ENCODE measurements at places on chromosomes 3 and 15. TPM values are rescaled to one million over a fixed set of nuclear protein-coding genes. Genes with fewer than 3 reads are reported as not detected.

- H3K27ac ChIP-seq: no peak overlapping the region
- no peaks in the 10 kb centered on the region for H3K27me3 ChIP-seq
- peaks cover 29% of the 10 kb centered on the region for H3K4me1 ChIP-seq
- DNase-seq: no peak
- no peaks in the 10 kb centered on the region for H3K36me3 ChIP-seq
Observed at GRCh38 chr3:188166441-188166840, 12.5 kb downstream of the LPP start.

DNA sequence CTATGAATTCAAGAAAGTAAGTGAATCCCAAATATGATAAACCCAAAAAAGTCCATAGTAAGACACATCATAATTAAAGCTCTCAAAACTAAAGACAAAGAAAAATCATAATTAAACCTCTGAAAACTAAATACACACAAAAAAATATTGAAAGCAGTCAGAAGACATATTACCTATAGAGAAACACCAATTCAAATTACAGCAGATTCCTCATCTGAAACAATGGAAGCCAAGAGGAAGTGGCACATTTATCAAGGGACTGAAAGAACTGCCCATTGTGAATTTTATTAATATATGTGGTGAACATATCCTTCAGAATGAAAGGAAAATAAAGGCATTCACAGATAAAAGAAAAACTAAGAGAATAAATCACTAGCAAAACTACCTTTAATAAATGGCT, 128.2 kb downstream of the SCAPER start:
- H3K27ac ChIP-seq: no peak overlapping the region
- peaks cover 7% of the 10 kb centered on the region for H3K36me3 ChIP-seq
- H3K4me1 ChIP-seq: no peaks in the 10 kb centered on the region
- DNase-seq: no peak

Gene NFKBIZ
- total RNA-seq: 7.7 TPM

GRCh38 chr3:59467476-59467875, 417.7 kb upstream of the CFAP20DC start:
- H3K4me3 ChIP-seq: no peak overlapping the region
- peaks cover 5% of the 10 kb centered on the region for H3K4me1 ChIP-seq
- H3K27me3 ChIP-seq: no peaks in the 10 kb centered on the region
- H3K27ac ChIP-seq: no peak overlapping the region

Gene RYK
- total RNA-seq: 40.9 TPM

DNA sequence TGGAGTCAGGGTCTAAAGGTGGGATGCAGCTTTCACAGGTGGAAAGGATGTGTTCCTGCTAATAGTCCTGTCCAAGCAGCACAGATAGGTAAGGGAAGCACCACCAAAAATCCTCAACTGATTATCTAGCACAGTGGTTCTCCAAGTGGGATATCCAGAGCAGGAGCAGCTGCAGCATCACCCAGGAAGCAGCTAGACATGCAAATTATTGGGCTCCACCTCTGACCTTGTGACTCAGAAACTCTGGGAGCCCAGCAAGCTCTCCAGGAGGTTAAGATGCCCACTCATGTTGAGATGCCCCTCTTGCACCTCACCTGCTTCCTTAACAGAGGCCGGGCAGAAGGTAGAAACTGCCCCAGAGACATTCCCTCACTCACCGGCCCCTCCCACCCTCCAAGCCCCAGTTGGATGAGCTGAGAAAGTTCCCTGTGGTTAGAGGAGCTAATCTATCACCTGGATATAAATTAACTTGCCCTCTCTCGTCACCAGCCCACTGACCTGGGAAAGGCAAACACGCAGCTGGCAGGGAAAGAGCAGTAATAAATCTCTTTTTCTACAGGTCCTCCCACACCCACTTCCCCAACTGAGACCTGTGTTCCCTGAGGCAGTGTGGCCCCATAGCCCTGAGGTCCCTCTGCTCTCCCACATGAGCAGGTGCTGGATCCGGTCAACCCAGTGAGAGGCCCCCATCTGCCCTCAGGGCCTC, 39.3 kb downstream of the ADCY5 start:
- H3K27ac ChIP-seq: no peak overlapping the region
- no peak for DNase-seq
- no peak overlapping the region for H3K4me3 ChIP-seq

- no peak for DNase-seq
- no peak overlapping the region for H3K27ac ChIP-seq
- no peaks in the 10 kb centered on the region for H3K27me3 ChIP-seq
- no peaks in the 10 kb centered on the region for H3K36me3 ChIP-seq
- no peak overlapping the region for H3K4me3 ChIP-seq
Observed at GRCh38 chr3:46904303-46905212, 27.0 kb downstream of the PTH1R start.

DNA sequence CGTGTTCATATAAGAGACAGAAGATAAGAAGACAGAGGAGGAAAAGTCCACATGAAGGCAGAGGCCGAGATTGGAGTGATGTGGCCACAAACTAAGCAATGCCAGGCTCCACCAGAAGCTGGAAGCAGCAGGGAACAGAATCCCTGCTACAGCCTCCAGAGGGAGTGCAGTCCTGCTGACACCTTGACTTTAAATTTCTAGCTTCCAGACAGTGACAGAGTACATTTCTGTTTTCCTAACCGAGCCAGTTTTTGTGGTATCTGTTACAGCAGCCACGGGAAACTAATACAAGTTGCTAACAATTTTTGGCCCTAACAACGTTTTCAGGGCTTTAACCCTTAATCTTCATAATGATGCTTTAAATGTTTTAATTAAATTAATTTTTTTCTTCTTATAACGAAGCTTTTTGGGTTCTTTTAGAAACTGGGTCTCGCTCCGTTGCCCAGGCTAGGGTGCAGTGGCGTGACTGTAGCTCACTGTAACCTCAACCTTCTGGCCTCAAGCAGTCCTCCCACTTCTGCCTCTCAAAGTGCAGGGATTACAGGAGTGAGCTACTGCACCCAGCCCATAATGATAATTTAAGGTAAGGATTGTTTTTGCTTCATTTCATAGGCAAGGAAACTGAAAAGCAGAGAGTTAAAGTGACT, 202.3 kb upstream of the PROK2 start:
- no peak overlapping the region for H3K27ac ChIP-seq
- no peaks in the 10 kb centered on the region for H3K27me3 ChIP-seq
- H3K4me1 ChIP-seq: peaks cover 45% of the 10 kb centered on the region
- no peak overlapping the region for H3K4me3 ChIP-seq
- no peaks in the 10 kb centered on the region for H3K36me3 ChIP-seq
- no peak for DNase-seq

- DNase-seq: no peak
- no peaks in the 10 kb centered on the region for H3K4me1 ChIP-seq
Observed at GRCh38 chr3:155941354-155941753, 70.9 kb downstream of the GMPS start.

Gene SMCO1
- total RNA-seq: not detected

DNA sequence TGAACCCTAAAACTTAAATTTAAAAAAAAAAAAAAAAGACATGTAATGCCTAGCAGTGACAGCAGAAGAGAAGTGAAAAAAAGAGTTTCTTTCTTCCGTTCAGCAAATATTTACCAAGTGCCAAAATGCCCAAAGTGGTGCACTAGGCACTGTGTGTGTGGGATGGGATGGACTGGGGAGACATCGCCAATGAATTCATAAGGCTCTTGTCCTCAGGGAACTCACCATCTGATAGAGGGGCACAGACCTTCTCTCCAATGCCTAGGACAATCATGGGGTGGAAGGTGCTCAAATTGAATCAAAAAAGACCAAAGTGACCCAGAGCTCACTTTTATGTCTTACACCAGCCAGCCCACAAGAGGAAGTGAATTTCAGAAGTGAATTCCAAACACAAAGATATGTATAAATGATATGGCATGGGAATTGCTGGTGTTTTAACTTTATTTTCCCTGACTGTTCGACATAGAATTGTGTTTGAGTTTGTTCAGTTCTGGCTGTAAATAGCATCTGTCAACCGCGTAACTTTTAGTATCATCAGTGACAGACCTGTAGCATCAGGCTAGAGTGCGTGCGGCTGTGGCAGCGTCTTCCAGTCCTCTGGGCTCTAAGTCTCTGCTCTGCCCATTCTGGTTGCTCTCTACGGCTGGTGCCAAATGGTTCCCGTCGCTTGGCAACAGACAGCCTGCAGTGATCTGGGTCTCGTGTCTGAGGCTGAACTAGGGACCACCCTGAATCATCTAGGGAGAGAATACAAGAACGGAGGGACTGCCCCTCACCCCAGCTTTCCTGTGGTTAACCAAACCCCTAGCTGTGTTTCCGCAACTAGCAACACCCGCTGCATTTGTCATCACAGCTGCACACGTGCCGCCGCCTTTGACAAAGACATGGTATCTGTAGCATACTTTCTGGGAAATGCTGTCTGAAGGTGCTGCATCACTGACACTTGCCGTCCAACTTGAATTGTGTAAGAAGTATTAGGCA, 154.0 kb upstream of the THBS1 start:
- peak overlapping the region; percentile 24 for H3K4me3 ChIP-seq
- no peaks in the 10 kb centered on the region for H3K36me3 ChIP-seq
- peak; percentile 91 for DNase-seq
- peak overlapping the region; percentile 19 for H3K27ac ChIP-seq
- H3K4me1 ChIP-seq: peaks cover 35% of the 10 kb centered on the region

- H3K27me3 ChIP-seq: peaks cover 19% of the 10 kb centered on the region
- DNase-seq: peak; percentile 60
- peak within 1 kb of the TSS; percentile 52 for H3K4me3 ChIP-seq
- H3K27ac ChIP-seq: peak within 1 kb of the TSS; percentile 84
- H3K36me3 ChIP-seq: no peaks in the 10 kb centered on the region
- peaks cover 23% of the 10 kb centered on the region for H3K4me1 ChIP-seq
Observed at GRCh38 chr15:60397772-60398445, at the start of gene ANXA2. Gene ANXA2 (minus strand): TSS chr15:60397986. CDS start chr15:60386075, 11,911 bp downstream.

GRCh38 chr3:156211583-156211982, 91.2 kb downstream of the KCNAB1 start:
- DNase-seq: no peak
- H3K27ac ChIP-seq: no peak overlapping the region
- no peaks in the 10 kb centered on the region for H3K4me1 ChIP-seq
- H3K36me3 ChIP-seq: no peaks in the 10 kb centered on the region
- no peak overlapping the region for H3K4me3 ChIP-seq
- no peaks in the 10 kb centered on the region for H3K27me3 ChIP-seq

Gene VEPH1
- total RNA-seq: 0.19 TPM

GRCh38 chr3:40715551-40715950, 190.8 kb downstream of the ZNF621 start:
- H3K4me1 ChIP-seq: peaks cover 12% of the 10 kb centered on the region
- no peak overlapping the region for H3K4me3 ChIP-seq
- H3K27ac ChIP-seq: no peak overlapping the region
- no peak for DNase-seq

Gene TMEM266
- 1.2 TPM for total RNA-seq

Gene C3orf52
- 9.9 TPM for total RNA-seq

Gene C3orf80
- 0.05 TPM for total RNA-seq

GRCh38 chr3:11228041-11228440, 44.2 kb upstream of the ATG7 start:
- H3K27ac ChIP-seq: no peak overlapping the region
- no peaks in the 10 kb centered on the region for H3K27me3 ChIP-seq
- H3K36me3 ChIP-seq: no peaks in the 10 kb centered on the region
- H3K4me3 ChIP-seq: no peak overlapping the region

Gene BNC1
- total RNA-seq: 1.7 TPM

Gene SERINC4
- total RNA-seq: 0.05 TPM

Gene HYAL1
- total RNA-seq: 0.09 TPM

DNA sequence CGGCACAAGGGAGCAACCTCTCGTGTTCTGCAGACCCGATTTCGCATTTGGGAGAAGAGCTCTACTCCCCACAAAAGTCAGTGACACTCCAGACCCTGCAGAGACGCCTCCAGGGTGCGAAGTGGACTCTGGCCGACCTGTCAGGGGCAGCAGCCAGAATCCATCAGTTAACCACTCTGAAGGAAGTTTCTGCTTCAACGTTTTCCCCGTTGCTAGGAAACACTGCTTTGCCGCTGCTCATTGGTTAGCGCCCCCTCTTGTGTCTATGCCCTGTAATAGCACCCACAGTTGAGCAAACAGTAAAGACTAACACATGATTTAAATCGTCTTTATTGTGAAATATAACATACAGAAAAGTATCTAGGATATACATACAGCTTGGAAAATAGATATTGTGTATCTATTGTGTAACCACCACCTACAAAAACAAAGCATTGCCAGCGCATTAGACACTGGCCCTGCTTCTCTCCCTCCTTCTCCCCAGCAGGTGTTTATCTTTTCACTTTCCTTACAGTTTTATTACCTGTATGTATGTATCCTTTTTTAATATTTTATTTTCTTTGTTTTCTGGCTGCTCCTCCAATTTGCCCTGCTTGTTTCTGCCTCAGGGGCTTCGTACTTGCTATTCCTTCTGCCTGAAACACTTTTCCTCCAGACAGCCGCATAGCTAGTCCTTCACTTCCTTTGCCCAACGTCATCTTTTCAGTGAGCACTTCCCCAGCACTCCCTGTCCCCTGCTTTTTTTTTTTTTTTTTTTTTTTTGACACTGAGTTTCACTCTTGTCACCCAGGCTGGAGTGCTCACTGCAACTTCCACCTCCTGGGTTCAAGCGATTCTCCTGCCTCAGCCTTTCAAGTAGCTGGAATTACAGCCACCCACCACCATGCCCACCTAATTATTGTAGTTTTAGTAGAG, 38.8 kb downstream of the TMEM40 start:
- no peak overlapping the region for H3K4me3 ChIP-seq
- no peak overlapping the region for H3K27ac ChIP-seq
- no peaks in the 10 kb centered on the region for H3K27me3 ChIP-seq
- DNase-seq: peak; percentile 86
- peaks cover 7% of the 10 kb centered on the region for H3K4me1 ChIP-seq

- H3K4me3 ChIP-seq: no peak overlapping the region
- H3K4me1 ChIP-seq: peaks cover 40% of the 10 kb centered on the region
- no peak overlapping the region for H3K27ac ChIP-seq
- H3K27me3 ChIP-seq: no peaks in the 10 kb centered on the region
- peaks cover 19% of the 10 kb centered on the region for H3K36me3 ChIP-seq
Observed at GRCh38 chr3:58073301-58074108, 65.3 kb downstream of the FLNB start.

Gene CKMT1A
- 0.14 TPM for total RNA-seq

Gene ISLR2
- total RNA-seq: 0.19 TPM

DNA sequence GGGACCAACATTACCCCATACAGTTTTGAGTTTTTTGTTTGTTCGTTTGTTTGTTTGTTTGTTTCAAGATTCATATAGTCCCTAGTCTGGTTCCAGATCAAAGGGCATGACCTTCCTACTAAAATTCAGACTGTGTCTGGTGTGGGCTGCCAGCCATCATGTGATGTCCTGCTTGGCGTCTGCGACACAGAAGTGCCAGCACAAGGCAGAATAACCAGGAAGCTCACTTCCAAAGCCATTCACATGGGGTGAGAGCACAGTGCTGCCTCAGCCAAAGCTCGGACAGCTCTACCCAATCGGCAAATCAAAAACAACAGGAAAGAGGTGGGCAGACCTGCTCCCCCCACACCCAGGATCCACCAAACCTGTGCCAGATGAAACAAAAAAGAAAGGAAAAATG, 142.6 kb upstream of the THBS1 start:
- no peak overlapping the region for H3K27ac ChIP-seq
- no peaks in the 10 kb centered on the region for H3K36me3 ChIP-seq
- no peak overlapping the region for H3K4me3 ChIP-seq
- H3K4me1 ChIP-seq: peaks cover 12% of the 10 kb centered on the region

Gene AMT
- total RNA-seq: 4.1 TPM

- no peak overlapping the region for H3K4me3 ChIP-seq
- H3K4me1 ChIP-seq: no peaks in the 10 kb centered on the region
- no peak for DNase-seq
- H3K36me3 ChIP-seq: no peaks in the 10 kb centered on the region
- H3K27ac ChIP-seq: no peak overlapping the region
- H3K27me3 ChIP-seq: no peaks in the 10 kb centered on the region
Observed at GRCh38 chr15:48628832-48629231, 16.7 kb downstream of the FBN1 start.
